Lower lobe of right lung (tissue), 2 donors: ENCODE measurements at places on chromosomes 16 and 17. TPM values are rescaled to one million over a fixed set of nuclear protein-coding genes. Genes with fewer than 3 reads are reported as not detected.
A peak's percentile ranks its signal among the peaks of the same experiment; 100 is the strongest.

GRCh38 chr17:71447644-71448043 is 673.2 kb upstream of the SOX9 start:
- DNase-seq, result no peak

DNA sequence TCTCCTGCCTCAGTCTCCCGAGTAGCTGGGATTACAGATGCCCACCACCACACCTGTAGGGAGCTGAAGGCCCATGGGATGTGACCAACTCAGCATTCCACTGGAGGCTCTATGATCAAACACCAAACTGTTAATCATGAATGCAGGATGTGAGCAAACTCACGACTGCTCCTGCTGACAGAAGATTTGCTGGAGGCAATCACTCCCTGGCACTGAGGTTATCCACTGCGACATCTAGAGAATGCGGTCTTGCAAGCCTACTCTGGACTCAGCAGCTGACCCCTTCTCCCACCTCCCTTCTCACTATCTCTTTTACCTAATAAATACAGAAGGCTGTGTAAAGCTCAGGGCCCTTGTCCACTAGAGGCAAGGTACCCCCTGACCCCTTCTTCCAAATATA is 4.9 kb downstream of the TEX14 start:
- DNase-seq, result no peak

TMEM98 gene
- total RNA-seq, result 47.9 TPM

- no peak for DNase-seq
These were observed 77.1 kb upstream of the METRNL start for GRCh38 chr17:83002118-83002805.

HCRT gene
- not detected for total RNA-seq

MRPS7 gene
- total RNA-seq, result 38.3 TPM

DNA sequence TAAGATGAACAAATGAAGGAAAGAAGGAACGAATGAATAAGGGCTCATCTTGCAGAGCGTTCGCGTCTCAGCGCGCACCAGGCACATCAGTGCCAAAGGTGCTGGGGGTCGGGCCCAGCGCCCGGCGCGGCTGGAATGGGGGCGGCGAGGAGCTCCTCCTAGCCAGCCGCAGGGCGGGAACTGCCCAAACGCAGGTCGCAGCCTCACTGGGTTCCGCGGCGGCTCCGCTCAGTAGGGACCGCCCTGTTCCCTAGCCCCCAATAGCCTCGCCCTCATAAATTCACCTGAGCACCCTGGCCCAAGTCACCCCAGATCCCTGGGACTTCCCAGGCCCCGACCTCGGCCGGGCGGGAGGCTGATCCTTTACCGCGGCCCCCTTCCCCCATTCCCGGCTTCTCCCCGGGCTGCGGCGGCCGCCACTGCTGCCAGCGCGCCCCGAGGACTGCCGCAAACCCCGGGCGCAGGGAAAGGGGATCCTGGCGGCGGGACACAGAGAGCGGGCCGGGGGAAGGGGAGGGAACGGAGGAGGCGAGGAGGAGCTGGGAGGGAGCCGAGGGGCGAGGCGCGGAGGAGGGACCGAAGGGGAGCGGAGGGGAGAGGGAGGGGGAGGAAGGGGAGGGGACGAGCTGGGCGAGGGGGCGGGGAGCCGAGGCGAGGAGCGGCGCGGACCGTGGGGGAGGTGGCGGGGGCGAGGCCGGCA is 377 bp upstream of the CRHR1 start:
- no peak for DNase-seq

CDK5R1 gene
- total RNA-seq, result 1.3 TPM

GRCh38 chr17:31225831-31226230 is 71.2 kb downstream of the OMG start:
- no peak for DNase-seq

PIK3R5 gene
- total RNA-seq, result 44.0 TPM

- peak; percentile 51 for DNase-seq
These were observed 58.8 kb downstream of the CLEC19A start for GRCh38 chr16:19344224-19344801.

DNA sequence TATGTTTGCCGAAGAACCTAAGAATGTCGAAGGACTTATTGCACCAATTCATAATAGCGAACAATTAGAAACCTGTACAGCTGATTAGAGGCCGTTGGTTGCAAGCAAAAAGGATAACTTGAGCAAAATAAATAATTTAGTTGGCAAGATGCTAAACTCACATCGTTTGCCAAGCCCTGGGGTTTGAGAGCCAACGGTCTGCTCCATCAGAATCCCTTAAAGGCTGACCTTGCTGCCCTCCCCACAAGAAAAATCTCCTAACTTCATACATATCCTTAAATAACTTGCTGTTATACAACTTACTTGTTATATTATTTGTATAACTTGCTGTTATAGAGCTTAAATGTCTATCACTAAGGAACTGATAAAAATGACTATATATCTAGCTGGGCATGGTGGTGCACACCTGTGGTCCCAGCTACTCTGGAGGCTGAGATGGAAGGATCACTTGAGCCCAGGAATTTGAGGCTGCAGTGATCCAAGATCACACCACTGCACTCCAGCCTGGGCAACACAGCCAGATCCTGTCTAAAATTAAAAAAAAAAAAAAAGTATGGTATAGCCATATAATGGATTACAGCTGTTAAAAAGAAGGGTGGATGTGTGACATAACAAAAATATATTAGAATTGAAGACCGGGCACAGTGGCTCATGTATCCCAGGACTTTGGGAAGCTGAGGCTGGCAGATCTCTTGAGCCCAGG is 1.9 kb upstream of the TRIM37 start:
- no peak for DNase-seq

- DNase-seq, result no peak
These were observed 226.2 kb downstream of the NTN1 start for GRCh38 chr17:9247401-9247938.

GRCh38 chr17:10112962-10113361 is 85.4 kb downstream of the GAS7 start:
- no peak for DNase-seq

NTN1 gene
- 7.8 TPM for total RNA-seq

- no peak for DNase-seq
These were observed 37.2 kb downstream of the SKAP1 start for GRCh38 chr17:48392857-48393256.

DNA sequence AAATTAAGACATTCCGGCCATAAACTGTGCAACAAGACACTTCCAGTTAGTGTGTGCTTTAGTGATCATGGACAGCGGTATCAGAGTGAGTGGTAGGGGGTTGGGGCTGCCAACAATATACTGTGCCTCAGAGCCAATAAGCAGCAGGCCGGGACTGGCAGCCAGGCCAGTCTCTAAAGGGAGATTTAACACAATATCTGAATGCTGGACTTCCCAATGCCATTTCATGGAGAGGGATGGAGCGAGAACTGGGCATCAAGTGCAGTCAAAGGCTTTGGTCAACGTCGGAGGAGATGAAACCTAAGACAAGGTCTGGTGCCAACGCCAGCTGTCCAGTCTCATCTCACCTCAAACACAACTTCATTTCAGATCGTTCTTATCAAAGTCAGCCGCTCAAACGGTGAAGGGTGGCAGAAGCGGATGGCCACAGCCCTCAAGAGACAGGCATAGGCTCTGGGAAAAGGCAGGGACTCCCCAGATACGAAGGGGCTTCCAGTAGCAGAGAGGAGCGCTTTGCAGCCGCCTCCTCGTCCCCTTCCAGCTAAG is 935 bp downstream of the USP32 start:
- DNase-seq, result peak; percentile 52

DNA sequence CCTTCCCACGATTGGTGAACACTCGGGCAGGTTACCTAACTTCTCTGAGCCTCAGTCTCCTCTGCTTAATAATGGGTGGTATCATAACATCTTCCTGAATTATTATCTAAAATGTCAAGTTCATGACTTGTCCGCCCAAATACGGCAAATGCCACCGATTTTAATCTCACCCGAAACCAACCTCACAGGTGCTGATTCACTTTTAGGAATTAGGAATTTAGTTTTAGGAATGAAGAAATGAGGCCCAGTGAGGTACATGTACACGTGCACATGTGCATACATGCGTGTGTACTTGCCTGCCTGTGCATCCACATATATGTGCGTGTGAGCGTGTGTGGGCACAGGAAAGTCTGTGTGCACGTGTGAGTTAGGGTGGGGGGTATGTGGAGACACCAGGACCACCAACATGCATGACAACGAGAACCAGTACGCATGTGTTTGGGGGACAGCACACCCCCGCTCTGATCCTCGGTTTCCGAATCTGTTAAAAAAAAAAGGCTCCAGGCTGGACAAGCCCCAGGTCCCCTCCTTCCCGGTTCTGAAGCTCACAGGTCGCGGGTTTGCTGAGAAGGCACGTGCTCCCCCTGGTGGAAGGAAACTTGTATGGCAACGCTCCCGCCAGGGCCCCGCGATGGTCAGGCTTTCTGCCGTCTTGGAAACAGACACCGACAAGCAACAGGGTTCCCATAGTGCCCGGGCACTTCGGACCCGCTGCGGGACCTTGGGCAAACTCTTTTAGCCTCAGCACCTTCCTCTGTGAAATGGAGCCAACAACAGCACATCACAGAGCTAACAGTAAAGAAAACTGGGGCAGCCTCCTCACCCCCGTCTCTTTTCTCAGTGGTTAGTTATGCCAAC is 219.2 kb downstream of the RBFOX3 start:
- DNase-seq, result peak; percentile 76

FAM171A2 gene
- 1.2 TPM for total RNA-seq

MYOCD gene
- total RNA-seq, result 3.6 TPM

CETP gene
- 1.1 TPM for total RNA-seq

KRTAP3-2 gene
- total RNA-seq, result not detected

SLFN12L gene
- 4.0 TPM for total RNA-seq

- DNase-seq, result no peak
These were observed 59.0 kb downstream of the ANKFY1 start for GRCh38 chr17:4204710-4205173.

DNA sequence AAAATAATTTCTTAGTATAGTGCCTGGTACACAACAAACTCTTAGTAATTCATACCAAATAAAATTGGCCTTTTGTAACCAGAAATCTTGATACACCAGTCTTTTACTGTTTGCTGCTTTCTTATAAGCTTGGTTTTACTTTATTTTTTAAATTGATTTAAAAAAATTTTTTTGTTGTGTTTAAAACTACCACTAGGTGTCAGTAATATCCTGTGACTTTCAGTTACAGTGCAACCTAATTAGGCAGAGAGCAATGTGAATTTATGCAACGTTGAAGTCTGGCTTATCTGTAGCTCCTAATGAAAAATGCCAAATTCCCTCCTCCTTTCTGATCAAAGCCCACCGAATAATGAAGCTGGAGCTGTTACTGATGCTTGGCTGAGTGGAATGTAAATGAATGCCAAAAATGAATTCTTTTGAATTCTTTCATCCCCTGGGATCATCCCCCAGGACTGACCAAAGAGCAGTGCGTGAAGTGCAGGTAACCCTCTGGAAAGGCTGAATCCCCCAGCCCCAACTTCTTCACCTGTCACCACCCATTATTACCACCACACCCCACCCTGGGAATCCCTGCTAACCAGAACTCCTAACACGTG is 3.8 kb downstream of the ERCC4 start:
- DNase-seq, result no peak

ROGDI gene
- total RNA-seq, result 24.9 TPM

PPP4C gene
- 68.9 TPM for total RNA-seq

GRCh38 chr16:66845791-66846221 is 1.6 kb downstream of the CA7 start:
- DNase-seq, result no peak

GRCh38 chr16:48535369-48535787 is 74.6 kb downstream of the N4BP1 start:
- no peak for DNase-seq

SLC2A4 gene
- total RNA-seq, result 1.1 TPM

- no peak for DNase-seq
These were observed 90.3 kb downstream of the KATNIP start for GRCh38 chr16:27640277-27640600.

GRCh38 chr17:38511150-38512108 is 83.2 kb downstream of the ARHGAP23 start:
- DNase-seq, result no peak

KRT28 gene
- not detected for total RNA-seq

RAC3 gene
- 2.8 TPM for total RNA-seq

IL17C gene
- not detected for total RNA-seq

SLC16A6 gene
- 7.5 TPM for total RNA-seq

DNA sequence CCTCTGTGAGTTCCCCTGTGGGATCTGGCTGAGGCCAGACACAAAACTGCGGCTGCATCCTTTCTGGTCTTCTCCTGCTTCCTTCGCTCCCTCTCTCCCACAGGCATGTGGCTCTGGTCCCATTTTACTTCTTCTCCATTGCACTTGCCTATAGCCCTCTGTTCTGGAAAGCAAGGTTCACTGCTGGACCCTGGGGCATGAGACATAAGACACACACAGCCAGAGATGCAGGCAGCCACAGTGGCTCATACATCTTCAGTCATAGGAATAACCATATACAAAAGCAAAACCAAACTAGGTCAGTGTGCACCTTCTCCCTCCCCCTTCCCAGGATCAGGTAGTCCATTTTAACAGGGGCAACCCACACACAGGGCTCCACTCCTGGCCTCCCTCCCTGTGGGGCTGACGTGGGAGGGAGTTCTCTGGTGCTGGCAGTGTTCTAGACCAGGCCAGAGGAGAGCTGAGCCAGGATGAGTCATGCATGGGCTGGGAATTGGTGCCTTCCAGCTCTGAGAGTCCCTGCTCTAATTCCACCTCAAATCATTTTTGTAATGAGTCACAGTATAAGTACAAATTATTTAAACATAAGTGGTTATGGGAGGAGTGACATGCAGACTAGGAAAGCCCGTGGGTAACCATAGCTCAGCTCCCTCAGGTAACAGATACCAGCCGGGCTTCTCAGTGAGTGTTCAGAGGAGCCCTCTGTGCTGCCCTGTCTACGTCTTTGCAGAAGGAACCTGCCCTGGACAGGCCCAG is 58.0 kb downstream of the ASIC2 start:
- DNase-seq, result no peak

ARL5C gene
- total RNA-seq, result not detected

- DNase-seq, result no peak
These were observed 17.9 kb downstream of the SEC14L5 start for GRCh38 chr16:4976079-4976478.

- no peak for DNase-seq
These were observed 4.0 kb upstream of the SCRN2 start for GRCh38 chr17:47844814-47845715.

- DNase-seq, result no peak
These were observed 54.3 kb upstream of the MED13 start for GRCh38 chr17:62119373-62119772.

GRCh38 chr17:77542551-77543490 is 402.1 kb downstream of the SEC14L1 start:
- peak; percentile 81 for DNase-seq

GRCh38 chr16:27237219-27238015 is 31.2 kb downstream of the NSMCE1 start:
- DNase-seq, result peak; percentile 50

- no peak for DNase-seq
These were observed 377 bp downstream of the USP32 start for GRCh38 chr17:60391471-60392041.
